ENCODE measurements at places on chromosomes 13 and 19.
A peak's percentile ranks its signal among the peaks of the same experiment; 100 is the strongest.

GRCh38 chr13:111342721-111343120, 22.3 kb downstream of the TEX29 start:
- DNase-seq = no peak

DNA sequence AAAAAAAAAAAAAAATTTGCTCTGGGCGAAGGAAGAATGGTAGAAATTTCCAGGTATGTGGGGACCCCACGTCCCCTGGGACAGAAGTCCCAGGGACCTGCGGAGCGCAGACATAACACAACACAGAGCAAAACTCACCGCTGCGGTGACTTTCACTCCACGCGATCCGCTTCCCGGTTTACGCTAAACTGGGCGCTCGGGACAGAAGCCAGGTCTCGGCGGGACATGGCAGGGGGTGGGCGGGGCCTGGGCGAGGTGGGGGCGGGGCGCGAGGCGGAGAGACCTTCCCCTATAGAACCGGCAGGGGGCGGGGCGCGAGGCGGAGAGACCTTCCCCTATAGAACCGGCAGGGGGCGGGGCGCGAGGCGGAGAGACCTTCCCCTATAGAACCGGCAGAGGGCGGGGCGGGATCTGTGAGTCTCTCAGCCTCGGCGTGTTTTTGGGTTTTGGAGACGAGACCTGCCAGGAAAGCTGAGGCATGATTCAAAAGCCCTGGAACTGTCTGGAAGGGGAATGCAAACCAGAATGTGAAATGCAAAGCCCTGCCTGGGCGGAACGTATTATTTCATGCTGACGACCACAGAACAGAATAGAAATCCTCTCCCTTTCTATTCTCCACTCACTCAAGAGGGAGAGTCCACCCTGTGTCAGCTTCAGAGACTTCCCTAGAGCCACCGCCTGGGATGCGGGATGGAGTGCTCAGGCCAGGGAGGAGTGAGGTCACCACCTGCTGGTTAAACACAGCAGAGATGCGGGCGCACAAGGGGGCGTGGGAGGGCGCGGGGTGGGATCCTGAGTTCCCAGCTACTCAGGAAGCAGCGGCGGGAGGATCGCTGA, 20.2 kb upstream of the ERVV-1 start:
- peak; percentile 85 for DNase-seq

DNA sequence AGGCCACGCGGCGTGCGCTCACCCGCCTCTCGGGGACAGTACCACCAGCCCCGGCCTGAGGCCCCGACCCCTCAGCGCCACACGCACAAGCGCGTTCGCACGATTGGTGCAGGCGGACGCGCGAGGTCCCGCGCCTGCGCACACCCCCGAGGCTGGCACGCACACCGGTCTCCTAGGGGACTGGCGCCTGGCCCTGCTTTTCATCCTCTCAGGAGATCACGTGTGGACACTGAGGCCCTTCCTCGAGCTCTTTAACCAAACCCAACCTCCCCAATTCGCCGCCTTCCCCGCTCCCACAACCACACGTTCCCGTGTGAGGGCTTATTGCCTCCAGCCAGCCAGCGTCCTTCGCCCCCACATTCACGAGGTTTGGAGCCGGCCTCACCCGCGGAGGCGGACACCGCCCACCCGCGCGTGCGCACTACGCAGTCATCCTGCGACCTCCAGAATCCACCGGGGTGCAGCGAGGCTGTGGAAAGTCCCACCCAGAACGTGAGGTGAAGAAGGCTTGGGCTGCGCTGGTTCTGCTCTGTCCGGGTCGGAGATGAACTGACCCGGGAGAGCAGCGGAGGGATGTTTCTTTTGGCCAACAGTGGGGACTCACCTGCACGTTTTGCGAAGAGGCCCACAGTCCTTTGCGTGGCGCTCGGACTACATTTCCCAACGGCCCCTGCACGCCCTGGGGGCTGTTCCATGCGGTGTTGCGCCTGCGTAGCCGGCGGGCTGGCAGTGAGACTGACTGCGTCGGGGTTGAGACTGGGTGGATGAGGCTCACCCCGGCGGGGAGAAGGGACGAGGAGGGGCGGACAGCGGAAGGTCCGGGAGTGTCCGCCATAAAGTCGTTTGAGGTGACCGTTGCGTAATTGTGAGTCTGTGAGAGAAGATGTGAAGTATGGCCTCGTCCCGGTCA, 539 bp upstream of the ZNF667 start:
- peak; percentile 93 for DNase-seq

DNA sequence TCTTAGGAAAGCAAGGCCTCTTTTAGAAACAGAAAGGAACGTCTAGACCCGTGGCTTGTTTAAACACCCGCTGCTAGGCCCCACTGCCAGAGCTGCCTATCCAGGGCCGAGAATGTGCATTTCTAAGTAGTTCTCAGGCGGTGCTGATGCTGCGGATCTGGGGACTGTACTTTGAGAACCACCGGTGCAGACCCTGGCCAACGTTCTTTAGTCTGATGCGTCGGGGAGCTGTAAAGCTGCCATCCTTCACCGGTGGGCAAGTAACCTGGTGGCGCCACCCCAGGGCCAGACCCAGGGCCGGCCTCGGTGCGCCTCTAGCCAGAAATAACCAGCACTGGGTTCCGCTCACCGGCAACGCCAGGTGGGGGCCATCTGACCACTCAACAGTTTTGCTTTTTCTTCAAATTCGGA, 47.1 kb downstream of the TGDS start:
- peak; percentile 79 for DNase-seq

DNA sequence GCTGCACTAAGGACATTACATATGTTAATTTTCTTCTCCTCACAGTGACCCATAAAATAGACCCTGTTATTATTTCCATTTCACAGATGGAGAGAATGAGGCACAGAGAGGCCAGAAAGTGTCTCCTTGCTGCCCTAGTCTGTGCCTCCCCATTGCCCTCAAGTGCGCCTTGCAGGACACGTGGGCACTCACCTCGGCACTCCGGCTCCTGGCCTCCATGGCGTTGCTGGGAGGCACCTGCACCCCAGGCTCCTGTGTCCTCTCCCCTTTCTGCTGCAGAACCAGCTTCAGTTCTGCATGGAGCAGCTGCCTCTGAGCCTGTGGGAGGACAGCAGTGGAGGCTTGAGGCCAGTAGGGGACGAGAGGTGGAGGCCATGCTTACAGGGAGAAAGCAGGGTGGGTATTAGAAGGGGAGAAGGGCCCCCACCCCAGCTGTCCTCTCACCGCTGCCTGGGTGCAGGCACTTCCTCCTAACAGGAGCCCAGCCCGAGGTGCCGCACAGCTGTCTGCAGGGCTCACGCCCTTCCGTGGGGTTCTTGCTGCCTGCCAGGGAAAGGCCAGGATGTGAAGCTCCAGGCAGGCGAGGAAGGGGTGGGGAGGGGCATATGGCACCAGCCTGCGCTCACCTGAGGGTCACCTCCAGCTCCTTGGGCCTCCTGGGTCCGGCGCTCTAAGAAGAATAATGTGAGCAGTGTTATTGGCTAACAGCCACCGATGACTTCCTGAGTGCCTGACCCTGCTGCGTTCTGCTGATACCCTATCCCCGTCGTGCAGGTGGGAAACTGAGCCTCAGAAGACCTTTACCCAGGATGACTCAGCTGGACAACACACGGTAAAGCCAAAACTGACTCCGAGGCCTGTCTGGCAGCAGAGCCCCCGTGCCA, 5.2 kb downstream of the PRX start:
- DNase-seq = no peak

- DNase-seq = no peak
These were observed 62.9 kb upstream of the MCF2L start for GRCh38 chr13:112905990-112906641.

DNA sequence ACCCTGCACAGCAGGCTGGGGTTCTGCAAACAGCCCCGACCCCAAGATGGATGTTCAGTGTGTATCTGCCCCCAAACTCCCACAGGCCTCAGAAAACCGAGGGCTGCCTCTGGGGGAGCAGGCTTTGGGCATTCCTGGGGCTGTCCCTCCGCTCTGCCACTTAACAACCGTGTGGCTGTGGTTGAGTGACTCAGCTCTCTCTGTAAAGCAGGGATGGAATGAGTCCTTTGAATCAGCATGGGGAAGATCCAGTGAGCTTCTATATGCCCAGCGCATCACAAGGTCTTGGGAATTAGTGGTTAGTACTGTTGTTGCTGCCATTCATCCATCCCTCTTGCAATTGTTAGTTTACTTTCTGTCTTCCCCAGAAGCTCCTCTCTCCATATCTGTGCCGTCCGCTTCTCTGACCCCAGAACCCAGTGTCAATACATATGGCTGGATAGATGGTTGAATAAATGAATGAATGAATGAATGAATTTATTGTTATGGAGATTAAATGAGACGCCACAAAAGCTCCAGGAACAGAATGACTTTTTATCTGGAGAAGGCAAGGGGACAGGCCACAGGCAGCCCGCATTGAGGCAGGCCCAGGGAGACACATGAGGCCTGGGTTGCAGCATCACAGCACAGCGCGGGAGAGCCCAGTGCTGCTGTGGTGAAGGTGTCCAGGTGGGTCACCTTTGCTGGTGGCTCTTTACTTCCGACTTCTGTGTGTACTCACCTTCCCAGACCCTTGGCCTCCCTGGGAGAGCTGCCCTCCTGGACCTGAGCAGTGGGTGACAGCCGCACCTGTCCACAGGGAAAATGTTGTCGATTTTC, 89.2 kb downstream of the RGCC start:
- DNase-seq = no peak

DNA sequence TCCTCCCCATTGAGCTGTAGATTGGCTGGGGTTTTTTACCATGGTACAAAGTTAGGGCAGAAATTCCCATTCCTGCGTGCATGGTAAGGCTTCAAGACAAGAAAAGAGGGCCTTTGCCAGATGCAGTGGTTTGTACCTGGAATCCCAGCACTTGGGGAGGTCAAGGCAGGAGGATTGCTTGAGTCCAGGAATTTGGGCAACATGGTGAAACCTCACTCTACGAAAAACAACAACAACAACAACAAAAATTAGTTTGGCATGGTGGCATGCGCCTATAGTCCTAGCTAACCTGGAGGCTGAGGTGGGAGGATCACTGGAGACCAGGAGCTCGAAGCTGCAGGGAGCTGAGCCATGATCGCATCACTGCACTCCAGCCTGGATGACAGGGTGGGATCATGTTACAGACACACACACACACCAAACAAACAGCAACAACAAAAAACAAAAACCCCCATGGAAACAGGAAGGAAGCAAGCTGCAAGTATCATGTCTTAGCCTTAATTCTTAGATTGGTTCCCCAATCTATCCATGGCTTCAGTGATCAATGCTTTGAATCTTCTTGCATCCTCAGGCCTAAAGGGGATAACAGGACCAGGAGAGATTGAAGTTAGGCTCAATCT, 5.5 kb upstream of the WTIP start:
- no peak for DNase-seq

GRCh38 chr13:32264407-32264806, 50.8 kb downstream of the ZAR1L start:
- no peak for DNase-seq

DNA sequence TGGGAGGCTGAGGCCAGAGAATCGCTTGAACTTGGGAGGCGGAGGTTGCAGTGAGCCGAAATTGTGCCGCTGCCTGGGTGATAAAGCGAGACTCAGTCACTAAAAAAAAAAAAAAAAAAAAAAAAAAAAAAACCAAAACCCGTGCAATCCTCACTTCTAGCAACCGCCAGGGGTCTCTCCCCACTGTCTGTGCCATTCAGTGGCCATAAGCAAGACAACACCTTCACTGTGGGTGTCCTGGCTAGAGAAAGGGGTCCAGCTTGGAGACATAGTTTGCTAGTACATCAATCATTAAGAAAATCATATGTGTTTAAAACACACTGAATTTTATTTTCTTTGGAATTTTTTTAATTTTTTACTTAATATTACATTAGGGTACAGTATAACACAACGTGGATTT, 68.2 kb downstream of the RASL11A start:
- no peak for DNase-seq

- no peak for DNase-seq
These were observed 629.8 kb upstream of the PCDH9 start for GRCh38 chr13:67859904-67860303.

DNA sequence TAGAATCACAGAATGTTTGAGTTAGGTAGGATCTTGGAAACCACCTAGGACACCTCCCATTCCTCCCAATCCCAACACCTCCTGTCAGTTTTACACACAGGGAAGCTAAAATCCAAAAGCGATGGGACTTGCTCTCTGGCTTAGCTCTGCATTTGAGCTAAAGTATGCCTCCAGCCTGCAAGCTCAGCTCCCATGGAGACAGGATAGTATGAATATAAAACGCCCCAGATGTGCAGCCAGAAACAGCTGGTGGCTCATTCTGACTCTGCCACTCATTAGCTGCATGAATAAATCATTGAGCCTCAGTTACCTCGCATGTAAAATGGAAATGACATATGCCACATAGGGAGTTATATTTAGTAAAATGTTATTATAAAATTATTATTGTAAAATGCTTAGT, 336.0 kb downstream of the SUCLA2 start:
- DNase-seq = no peak

GRCh38 chr13:43128504-43128961, 105.1 kb downstream of the DNAJC15 start:
- DNase-seq = no peak

DNA sequence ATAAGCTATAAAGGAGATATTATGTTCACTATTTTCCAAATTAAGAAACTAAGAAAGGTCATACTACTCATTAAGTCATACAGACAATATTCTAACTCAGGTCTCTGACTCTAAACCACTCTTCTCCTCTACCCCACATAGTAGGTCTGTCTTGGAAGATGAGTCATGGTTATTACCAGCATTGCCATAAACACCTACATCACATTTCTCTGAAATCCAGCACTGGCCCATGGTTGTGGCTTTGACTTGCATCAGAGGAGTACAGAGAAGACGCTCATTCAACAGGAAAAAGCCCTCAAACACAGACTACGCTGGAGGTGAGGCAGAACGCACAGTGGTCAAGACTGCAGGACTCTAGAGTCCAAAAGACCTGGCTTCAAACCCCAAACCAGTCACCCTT, 476.8 kb downstream of the COG6 start:
- no peak for DNase-seq

DNA sequence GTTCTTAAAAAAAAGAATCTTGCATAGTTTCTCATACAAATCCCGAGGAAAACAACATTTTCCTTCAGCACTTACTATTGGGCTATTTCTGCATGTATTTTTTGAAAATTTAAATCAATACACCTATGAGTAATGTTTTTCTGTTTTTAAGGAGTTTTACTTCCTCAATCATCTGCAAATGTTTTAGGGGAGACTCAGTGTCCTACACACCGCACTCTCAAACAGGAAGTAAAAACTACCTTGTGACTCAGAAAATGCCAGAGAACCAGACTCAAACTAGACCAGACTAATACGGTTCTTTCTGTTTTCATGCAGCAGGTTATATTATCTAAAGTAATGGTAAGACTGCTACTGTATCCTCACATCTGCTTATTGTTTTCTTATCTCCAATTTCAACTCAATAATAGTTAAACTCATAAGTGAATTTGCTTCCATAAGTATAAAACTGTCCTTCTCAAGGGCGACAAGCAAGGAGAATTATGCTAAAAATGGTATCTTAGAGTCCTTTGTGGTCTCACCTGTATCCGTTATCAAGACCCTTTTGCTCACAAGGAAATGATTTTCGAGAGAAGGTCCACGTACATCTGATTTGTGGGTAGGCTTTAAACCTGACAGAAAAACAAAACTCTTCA, 52.5 kb downstream of the FLT3 start:
- DNase-seq = no peak

- DNase-seq = no peak
These were observed 934.9 kb downstream of the SLITRK6 start for GRCh38 chr13:84864341-84864740.

Measured in pancreas (tissue), 10 donors.